ENCODE measurements at places on chromosomes 5 and 9.

DNA sequence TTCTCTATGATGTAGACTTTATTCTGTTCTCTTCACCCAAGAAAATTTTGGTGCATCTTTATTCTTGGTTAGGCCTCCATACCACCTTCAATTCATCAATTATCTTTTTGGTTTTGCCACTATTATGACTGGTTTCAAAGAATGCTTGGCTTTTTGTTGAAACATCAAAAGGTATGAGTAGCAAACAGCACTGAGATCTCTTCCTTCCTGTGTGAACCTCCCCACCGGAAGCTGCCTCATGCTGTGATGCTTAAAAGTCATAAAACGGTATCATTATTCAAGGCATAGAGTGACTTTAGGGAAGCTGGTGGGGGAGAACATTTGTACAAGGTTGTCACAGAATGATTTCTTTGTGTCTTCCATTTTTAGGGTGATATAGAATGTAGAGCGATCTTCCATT, 70.6 kb downstream of the IQGAP2 start:
- DNase-seq: no peak

GRCh38 chr5:60340965-60341471, 358.9 kb downstream of the DEPDC1B start:
- DNase-seq: no peak

DNA sequence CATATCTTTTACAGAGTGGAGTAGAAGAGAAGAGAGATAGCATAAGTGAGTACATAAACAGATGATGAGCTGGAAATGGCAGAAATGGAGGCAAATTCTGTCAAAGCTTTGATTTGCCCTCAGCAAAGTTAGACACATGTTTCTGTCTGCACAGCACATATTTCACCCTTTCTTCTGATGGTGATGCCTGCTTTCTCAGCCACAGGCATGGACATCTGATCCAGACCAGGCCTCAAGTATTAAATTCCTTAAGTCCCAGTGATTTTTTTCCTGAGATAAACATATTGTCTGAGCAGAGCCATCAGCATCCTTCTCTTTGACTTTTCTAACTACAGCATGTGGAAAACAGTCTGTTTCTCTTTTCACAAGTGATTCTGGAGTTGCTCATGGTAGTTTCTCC, 409.8 kb downstream of the MAN2A1 start:
- DNase-seq: no peak

- DNase-seq: no peak
These were observed 59.5 kb downstream of the RAD23B start for GRCh38 chr9:107342476-107343161.

- no peak for DNase-seq
These were observed 36.9 kb upstream of the TXN start for GRCh38 chr9:110293248-110293647.

DNA sequence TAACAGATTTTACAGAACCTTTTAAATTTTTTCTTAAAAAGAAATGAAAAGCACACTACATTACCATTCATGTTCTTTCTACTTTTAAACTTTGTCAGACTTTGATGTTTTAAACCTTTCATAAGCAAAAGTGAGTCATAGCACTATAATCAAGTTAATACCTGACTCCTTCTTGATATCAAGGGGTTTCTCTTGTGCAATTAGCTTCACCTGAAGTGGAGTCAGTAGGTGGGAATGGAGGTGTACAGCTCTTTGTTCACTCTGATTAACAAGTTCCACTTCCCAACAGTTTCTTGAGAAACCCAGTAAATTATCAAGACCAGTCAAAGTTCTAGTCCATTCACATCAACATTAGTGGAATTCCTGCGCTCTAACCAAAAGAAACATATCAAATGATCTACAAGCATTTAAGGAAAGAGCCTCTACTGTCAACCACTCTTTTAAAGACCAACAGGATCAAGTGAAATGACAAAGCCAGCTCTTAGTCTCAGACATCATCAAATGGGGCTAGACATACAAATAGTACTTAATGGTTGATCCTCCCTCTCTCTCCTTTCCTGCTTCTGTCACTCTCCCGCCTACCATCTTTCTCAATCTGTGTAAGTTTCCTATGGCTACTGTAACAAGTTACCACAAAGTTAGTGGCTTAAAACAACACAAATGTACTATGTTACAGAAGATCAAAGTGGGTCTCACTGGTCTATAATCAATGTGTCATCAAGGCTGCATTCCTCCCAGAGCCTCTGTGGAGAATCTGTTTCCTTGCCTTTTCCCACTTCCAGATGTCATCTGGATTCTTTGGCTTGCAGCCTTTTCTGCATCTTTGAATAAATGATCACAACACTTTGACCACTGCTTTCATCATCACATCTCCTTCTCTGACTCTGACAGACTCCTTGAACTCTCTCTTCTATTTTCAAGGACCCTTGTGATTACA, 68.0 kb downstream of the HINT1 start:
- no peak for DNase-seq

- peak; percentile 83 for DNase-seq
These were observed 7.0 kb downstream of the ASS1 start for GRCh38 chr9:130451509-130452388.

DNA sequence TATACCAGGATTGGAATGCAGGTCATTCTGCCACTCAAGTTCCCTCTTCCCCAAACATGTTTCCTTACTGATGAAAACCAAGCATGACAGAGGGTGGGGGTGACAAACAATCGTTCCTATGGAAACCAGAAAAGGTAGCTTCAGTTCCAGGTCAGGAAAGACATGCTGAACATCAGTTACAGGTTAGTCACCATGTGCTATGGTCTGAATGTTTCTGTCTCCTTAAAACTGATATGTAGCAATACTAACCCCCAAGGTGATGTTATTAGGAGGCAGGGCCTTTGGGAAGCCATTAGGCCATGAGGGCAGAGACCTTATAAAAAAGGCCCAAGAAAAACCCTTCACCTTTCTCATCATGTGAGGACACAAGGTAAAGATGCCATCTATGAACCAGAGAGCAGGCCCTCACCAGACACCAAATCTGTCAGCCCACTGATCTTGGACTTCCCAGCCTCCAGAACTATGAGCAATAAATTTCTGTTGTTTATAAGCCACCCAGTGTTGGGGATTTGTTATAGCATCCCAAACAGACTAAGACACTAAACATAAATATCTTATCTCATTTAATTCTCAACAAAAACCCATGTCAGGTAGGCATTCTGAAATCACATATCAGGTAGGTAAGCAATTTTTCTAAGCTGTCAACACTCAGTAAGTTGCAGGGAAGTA, 15.7 kb upstream of the SH3RF2 start:
- DNase-seq: no peak

GRCh38 chr5:57937025-57937424, 454.4 kb upstream of the ACTBL2 start:
- no peak for DNase-seq

GRCh38 chr5:124179819-124180218, 566.6 kb downstream of the ZNF608 start:
- no peak for DNase-seq

GRCh38 chr5:149448831-149449714, 70.0 kb upstream of the IL17B start:
- no peak for DNase-seq

DNA sequence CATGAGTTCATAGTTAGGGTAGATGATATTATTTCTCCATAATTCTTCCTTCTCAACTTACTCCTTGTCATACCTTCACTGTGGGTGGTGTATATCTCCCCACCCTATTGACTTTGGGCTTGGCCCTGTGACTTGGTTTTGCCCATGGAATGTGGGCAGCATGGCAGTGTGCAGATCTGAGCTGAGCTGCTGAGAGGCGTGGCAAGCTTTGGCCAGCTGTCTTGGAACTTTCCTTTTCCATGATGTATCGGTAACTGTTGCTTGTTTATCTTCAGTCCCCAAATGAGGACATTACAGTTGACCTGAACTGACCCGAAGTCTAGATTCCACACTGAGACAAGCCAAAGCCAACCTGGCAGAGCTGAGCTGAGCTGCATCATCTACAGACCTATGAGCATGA, 70.4 kb downstream of the RALGPS1 start:
- no peak for DNase-seq

DNA sequence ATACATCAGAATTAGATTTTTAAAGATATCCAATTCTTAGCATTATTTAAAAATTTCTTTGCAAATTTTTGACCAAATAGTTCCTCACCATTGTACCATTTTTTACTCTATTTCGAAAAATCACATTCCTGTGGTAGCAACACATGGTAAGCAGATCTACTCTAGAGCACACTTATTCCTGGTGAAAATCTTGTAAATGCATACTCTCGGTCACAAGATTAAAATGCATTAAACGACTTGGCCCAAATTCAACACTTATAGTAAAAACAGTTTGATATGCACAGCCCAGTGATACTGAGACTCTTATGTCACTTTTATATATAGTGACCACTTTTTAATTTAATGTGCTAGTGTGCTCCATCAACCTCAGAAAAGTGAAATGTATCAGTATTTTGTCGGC, 208.8 kb upstream of the TARS1 start:
- DNase-seq: no peak

GRCh38 chr9:102499468-102499867, 495.7 kb upstream of the CYLC2 start:
- DNase-seq: no peak

DNA sequence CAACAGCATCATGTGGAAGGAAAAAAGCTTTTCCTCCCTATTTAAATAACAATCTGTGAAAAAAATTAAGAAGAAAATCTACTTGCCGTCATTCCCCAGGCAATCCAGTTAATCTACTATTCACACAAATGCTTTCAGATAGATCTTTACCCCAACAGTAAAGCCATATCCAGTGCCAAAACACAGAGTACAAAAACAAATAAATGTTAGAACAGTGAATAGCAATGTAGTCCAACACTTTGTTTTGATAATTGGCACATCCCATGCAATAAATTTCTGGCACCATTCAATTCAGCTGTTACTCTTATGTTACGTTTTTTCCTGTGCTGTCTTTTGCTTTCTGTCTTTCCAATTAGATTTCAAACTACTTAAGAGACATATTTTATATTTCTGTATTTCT, 2245.5 kb upstream of the WWC1 start:
- no peak for DNase-seq

DNA sequence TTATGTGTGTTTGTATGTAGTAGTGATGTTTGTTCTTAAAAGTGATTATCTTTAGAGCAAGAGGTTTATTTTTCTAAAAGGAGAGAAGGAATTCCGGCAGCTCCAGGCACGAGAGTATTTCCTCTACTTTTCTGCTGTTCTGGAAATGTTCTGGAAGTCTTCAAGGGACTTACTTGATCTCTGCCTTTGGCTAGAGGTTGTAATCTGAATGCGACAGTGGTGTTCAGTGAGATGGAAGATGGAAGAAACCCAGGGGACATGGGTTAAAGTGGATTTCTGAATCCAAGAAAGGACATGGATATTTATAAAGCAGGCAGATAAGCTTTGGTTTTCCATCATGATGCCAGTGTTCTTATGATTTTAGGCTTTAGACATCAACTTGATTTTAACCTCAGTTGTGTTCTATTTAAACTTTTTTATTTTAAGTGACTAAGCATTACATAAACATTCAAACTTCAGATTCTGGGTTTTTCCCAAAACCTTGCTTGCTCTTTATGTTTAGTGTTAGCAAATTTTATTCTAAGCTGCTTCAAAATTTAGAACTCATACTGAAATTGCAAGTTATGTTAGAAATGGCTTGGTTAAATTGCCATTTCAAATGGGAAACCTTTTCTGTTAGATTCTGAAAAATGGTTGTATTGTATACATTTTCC, 3.6 kb downstream of the GPR21 start:
- no peak for DNase-seq

DNA sequence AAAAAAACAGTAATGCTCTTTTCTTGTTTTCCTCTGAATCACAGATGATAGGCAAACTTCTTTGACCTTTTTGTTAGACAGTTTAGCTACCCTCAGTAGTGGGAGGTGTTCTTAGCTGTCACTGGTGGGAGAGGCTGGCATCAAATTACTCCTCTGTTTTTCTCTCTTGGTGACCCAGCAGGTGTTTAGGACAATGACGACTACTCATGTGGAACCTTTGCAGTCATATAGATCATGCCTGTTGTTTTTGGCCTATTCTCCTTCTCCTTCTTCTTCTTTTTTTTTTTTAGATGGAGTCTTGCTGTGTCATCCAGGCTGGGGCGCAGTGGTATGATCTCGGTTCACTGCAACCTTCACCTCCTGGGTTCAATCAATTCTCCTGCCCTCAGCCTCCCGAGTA, 15.4 kb upstream of the NPR2 start:
- peak; percentile 83 for DNase-seq

- DNase-seq: peak; percentile 22
These were observed 175.1 kb upstream of the PITX1 start for GRCh38 chr5:135208903-135209721.

DNA sequence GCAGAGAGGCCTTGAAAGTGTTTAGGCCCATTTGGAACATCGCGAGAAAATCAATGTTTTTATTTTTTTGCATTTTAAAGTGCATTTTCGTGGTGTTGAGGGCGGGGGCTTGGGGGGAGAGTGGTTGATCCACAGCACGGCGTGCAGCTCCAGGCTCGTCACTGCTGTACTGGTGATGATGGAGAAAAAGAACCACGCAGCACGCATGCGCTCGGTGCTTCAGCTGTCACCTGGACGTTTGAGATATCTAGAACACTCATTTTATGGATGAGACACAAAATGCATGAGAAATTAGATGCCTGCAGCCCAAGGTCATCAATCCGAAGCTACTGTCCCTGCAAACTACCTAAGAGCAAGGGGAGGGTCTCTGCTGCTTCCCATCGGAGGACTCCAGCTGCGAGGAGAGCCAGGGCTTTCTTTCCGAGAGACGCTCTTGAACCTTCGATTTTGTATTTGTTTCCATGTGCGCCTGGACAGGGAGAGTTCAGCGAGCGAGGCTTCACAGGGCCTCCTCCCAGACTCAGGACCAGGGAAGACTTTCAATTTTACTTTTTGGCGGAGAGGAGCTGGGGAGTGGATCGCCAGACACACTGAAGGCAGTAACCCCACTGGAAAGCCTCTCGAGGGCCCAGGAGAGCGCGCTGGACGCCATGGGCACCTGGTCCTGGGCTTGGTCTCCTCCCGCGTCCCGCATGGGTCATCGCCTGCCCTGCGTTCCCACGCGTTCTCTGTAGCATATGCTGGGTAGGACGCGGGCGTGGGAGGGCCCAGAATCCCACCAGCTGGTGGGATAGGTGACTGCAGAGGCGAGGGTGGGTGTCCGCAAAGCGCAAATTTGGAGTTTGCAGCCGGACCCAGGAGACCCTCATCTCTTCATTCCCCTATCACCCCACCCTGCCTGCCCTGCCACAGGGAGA, 2.5 kb downstream of the DMRT2 start:
- no peak for DNase-seq

- DNase-seq: no peak
These were observed 5.2 kb upstream of the GRK6 start for GRCh38 chr5:177421062-177421798.

DNA sequence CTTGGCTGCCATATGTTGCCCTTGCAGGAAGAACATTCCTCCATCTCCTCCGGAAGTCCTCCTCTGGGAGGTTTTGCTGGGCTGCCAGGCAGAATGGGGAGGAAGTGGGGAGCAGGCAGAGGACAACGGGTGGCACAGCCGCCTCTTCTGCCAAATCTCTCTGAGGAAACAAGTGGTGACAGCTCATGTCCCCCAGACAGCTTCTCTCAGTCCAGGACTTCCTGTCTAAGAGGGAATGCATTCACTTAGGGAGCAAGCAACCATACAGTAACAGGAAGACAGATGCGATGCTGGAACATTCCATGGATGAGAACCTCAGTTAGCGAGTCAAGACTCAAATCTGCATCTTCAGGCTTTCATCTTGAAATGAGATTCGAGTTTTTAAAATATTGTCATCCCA, 701.0 kb downstream of the SEMA5A start:
- DNase-seq: no peak

GRCh38 chr5:91103353-91104061, 279.6 kb downstream of the ARRDC3 start:
- no peak for DNase-seq
